ENCODE measurements at places on chromosomes 3 and 15.

GRCh38 chr3:8317661-8318649 lies 183.7 kb upstream of the LMCD1 start:
- no peak for DNase-seq

- no peak for DNase-seq
These were observed 23.6 kb upstream of the CAV3 start for GRCh38 chr3:8709801-8710507.

GRCh38 chr15:66523926-66524325 lies 18.8 kb downstream of the ZWILCH start:
- DNase-seq, result no peak

- no peak for DNase-seq
These were observed 122.9 kb upstream of the LIPC start for GRCh38 chr15:58308742-58309355.

- no peak for DNase-seq
These were observed 23.1 kb downstream of the ISG20 start for GRCh38 chr15:88661761-88662556.

- no peak for DNase-seq
These were observed 75.6 kb downstream of the TRAK1 start for GRCh38 chr3:42166662-42167300.

DNA sequence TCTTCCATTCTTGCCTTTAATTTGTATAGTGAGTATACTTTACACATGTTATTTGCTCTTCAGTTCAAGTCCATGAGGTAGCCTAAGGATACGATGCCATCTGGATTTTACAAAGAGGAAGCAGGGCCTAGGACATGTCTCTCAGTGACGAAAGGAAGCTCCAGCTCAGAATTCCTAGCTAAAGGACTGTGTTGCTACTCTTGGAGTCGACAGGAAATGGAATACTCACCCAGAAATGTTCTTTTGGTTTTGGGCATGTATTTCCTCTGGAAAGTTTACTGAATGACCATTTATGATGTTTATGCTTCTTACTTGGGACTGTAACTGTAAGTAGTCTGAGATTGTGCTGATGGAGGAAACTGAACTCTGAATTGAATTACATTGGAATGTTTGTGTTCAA lies 12.5 kb downstream of the OXNAD1 start:
- DNase-seq, result no peak

- DNase-seq, result no peak
These were observed 145.8 kb downstream of the ALDH1A2 start for GRCh38 chr15:57919754-57920153.

GRCh38 chr3:132256989-132257388 lies 60.2 kb upstream of the ACP3 start:
- DNase-seq, result peak; percentile 32

- no peak for DNase-seq
These were observed 12.3 kb downstream of the BOC start for GRCh38 chr3:113223475-113224281.

- no peak for DNase-seq
These were observed 59.6 kb upstream of the LMCD1 start for GRCh38 chr3:8441969-8442559.

DNA sequence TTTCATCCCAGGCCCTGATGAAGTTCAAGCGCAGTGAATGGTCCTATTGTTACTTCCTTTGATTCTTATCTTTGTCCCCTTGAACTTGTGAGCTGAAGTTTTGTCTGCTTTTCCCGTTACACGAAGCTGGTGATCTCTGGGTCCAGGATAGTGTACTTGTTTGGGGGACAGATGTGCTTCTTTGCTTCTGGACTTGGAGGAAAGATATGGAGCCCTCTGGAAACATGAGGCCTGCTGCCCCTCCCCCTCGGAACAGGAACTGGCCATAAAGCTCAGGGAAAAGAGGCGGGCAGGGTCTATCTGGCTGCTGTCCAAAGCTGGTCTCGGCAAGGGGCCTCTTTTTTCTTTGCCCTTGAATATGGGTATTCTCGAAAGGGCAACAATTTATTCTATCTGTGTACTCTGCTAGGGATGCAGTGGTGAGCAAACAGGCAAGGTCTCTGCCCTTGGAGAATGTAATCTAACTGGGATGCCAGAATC lies 47.6 kb downstream of the IDH2 start:
- DNase-seq, result no peak

DNA sequence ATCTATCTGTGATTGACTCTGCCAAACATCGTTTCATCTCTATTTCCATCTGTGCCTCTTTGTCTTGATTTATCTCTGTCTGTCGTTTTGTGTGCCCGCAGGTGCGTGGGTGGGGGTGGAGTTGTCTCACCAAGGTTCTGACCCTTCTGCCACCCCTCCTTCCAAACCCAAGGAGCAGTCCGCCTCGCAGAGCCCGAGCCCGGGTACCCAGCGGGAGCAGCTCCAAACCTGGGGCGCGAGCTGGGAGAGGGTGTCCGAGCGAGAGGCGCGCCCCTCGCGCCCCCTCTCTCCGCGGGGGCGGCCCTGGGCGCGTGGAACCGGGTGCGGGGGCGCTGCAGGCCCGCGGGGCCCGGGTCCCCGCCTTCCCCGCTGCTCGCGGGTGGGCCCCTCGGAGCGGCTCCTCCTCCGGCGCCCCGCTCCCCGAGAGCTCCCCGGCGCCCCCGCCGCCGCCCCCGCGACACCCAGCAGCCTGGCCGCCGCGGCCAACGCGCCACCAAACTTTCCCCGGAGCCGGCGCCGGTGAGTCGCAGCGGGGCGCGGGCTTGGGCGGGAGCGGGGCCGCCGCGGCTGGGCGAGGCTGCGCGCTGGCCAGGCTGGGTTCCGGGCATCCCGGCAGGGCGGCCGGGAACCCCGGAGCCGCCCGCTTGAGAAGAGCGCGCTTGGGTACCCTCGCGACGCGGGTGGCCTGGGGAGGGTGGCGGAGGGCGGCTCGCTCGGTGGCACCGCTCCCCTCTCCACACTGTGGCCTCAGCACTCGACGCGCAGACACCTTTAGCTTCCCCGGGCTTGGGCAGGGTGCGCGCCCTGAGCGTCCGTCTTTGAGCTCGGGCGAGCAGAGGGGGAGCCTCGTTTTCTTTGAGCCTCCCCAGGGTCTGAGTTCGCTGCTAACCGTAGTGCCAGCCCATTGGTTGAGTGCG lies at the start of gene HRH1:
Gene HRH1 (plus strand): TSS at position 458 of the 917 bp plus-strand sequence. CDS start 104,545 bp downstream, outside the sequence.
- DNase-seq, result no peak

DNA sequence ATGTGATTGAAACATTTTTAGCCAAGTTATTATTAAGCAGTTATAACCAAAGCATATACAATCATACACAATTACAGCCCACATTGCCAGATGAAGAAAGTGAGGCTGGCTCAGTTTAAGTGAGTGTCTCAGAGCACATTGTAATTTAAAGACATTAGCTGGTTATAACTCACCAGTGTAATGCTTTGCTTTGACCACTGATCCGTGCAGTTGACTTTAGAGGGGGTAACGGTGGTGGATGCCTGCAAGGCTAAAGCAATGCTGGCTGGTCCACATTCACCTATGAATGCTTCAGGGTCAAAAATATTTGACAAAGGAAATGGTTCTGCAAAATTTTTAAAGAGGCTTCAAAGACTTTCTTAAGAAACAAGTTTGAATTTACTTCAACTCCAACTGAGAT lies 1.2 kb downstream of the C3orf85 start:
- no peak for DNase-seq
